ENCODE measurements at places on chromosomes 12 and 14.

DNA sequence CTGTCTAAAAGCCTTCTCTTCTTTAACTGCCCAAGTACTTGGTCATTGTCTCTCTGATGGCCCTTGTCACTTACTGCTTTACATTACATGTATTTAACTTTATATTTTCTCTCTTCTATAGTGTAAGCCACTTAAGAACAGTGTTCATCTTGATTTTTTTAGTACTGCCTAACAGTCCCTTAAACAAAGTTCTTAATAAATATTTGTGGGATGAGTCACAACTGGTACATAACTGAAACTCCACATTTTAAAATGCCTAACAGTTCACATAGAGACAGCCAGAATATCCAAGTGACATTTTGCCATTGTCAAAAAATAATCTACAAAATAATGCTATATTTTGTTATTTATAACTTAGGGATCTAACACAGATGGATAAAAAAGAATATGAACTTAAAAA is 146.6 kb downstream of the STXBP6 start:
- no peak for DNase-seq

DNA sequence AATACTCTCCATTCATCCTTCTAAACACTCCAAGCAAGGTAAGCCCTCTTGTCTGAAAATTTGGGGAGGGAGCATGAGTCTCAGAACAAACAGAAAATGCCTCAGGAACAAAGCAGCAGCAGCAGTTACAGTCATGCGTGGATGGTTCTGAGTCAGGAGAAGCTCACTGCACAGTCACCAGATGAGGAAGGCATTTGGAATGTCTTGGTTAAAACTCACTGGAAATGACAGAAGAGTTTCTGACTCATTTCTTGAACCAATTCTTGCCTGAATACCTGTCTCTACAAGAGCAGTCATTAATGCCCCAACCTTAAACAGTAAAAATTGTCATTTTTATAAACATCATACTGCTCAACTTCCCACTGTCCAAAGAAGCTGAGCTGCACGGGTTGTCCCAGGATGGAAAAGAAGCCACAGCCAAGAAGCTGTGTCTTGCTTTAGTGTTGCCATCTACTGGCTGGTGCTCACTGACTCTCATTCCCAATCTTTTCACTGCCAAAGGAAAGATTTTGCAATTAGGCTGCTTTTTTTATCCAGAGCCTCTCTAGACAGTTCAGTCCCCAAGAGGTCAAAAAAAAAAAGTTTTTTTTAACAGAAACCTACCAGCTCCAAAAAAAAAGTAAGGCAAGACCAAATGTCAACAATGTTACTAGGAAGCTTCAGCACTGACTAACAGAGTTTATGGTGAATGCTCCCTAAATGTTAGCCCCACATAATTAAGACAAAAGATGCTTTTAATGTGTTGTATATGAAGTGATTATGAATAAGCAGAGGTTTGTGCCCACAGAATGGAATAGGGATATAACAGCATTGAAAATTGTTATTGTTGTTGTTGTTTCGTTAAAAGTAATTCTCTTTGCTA is 40.4 kb downstream of the KICS2 start:
- peak; percentile 87 for DNase-seq

DNA sequence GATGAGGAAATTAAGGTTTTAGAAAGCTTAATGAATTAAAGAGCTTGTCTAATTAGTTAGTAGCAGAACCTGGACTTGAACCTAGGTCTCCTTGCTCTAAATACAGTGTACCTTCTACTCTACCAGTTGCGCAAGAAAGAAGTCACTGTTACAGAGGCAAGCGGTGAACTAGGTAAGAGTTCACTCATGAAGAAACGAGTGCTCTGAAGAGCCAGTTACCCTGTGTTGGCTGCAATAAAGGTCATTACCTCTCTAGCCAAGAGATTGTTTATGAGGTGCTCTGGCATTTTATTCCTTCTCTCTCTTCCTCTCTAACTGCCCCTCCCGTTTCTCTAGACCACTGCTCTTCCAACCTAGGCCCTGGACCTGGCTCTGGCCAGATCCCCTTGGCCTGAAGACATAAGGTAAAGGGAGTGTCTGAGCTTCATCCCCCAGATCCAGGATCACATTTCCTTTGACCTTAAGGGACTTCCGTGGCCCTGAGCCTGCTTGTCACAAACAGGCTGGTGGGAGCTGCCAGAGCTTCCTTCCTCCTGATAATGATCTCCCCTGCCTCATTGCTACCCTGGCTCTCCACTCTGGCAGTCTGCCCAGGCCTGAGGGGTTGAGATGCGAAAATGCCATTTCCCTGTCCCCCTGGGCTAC is 1.9 kb downstream of the RNASE7 start:
- DNase-seq, result no peak

GRCh38 chr12:116861320-116861719 is 19.9 kb downstream of the HRK start:
- DNase-seq, result no peak

- DNase-seq, result no peak
Measured at GRCh38 chr14:63178912-63179311, 25.3 kb upstream of the RHOJ start.

DNA sequence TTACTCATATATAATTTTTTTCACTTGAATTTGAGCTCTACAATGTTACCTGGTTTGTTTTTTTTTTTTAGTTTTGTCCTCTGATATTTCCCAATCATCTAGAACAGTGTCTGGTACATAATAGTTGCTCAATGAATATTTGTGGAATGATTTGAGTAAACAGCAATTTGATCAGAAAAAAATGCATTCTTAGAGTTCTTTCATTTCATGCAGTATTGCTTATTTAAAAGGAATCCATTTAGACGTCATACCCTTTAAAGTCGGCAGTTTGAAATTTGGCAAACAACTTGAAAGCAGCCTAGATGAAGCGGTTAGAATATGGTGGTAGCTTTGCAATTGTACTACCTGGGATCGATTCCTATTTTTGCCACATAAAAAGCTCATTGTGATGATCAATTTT is 140.0 kb downstream of the PDE3A start:
- DNase-seq, result no peak

- no peak for DNase-seq
Measured at GRCh38 chr14:105505101-105505500, 14.1 kb downstream of the TEDC1 start.

DNA sequence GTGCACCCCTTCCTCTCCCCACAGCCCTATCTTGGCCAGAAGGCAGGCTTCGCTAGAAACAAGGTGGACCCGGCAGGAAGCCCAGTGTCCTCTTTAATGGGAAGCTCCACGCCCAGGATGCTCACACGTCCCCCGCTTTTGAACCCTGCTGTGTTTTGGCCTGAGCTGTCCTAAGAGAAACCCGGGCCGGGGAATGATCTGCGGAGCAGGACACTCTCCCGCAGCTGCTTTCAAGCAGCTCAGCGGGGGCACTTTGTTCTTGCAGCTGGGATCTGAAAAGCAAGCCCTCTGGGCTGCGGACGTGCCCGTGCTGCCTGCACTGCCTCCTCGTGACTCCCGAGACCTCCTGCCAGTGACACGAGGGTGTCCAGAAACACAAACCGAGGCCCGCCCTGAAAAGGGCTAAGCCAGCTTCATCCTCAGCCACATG is 30.0 kb downstream of the SCARB1 start:
- no peak for DNase-seq

GRCh38 chr14:95356245-95356869 is 36.6 kb upstream of the CLMN start:
- no peak for DNase-seq

Data from fibroblast of the conjunctiva (primary cell).